ENCODE measurements at places on chromosomes 5 and 9. TPM values are rescaled to one million over a fixed set of nuclear protein-coding genes. Genes with fewer than 3 reads are reported as not detected.

The MEIKIN gene
- polyA plus RNA-seq, result not detected

The PTPRD gene
- polyA plus RNA-seq, result 15.2 TPM

The IPPK gene
- polyA plus RNA-seq, result 6.9 TPM

The DRD1 gene
- 0.44 TPM for polyA plus RNA-seq

The PRXL2C gene
- polyA plus RNA-seq, result 3.9 TPM

The GFPT2 gene
- polyA plus RNA-seq, result 3.2 TPM

The RMRP gene
- polyA plus RNA-seq, result not detected

The CMYA5 gene
- polyA plus RNA-seq, result 0.42 TPM

The RNF208 gene
- polyA plus RNA-seq, result 84.7 TPM

The SPAG8 gene
- polyA plus RNA-seq, result 3.3 TPM

The NSUN2 gene
- 27.8 TPM for polyA plus RNA-seq

The SLC6A18 gene
- not detected for polyA plus RNA-seq

The DNM1 gene
- 191 TPM for polyA plus RNA-seq

The RIMOC1 gene
- 8.3 TPM for polyA plus RNA-seq

The PCDHB6 gene
- polyA plus RNA-seq, result 1.5 TPM

The SPATA9 gene
- polyA plus RNA-seq, result 0.34 TPM

The GALT gene
- polyA plus RNA-seq, result 27.2 TPM

The SLC36A3 gene
- not detected for polyA plus RNA-seq

The ADAMTS6 gene
- polyA plus RNA-seq, result 0.08 TPM

The APBA1 gene
- polyA plus RNA-seq, result 13.5 TPM

The PPP3R2 gene
- not detected for polyA plus RNA-seq

The ORM2 gene
- polyA plus RNA-seq, result 0.49 TPM

The ANGPTL2 gene
- 14.9 TPM for polyA plus RNA-seq

The RAPGEF1 gene
- polyA plus RNA-seq, result 44.2 TPM

The CCNI2 gene
- 0.22 TPM for polyA plus RNA-seq

The SLC46A2 gene
- not detected for polyA plus RNA-seq

The NFIB gene
- polyA plus RNA-seq, result 49.5 TPM

The SMIM32 gene
- polyA plus RNA-seq, result 1.8 TPM

The ZNF462 gene
- polyA plus RNA-seq, result 5.3 TPM

The MARCOL gene
- not detected for polyA plus RNA-seq

The GRXCR2 gene
- not detected for polyA plus RNA-seq

The ADAMTSL1 gene
- polyA plus RNA-seq, result 43.5 TPM

The GDNF gene
- 0.22 TPM for polyA plus RNA-seq

The PCDHB2 gene
- polyA plus RNA-seq, result 37.5 TPM

The OR1J2 gene
- polyA plus RNA-seq, result not detected

The HBEGF gene
- 8.8 TPM for polyA plus RNA-seq
